ENCODE measurements at places on chromosomes 2 and 18.

- DNase-seq, result no peak
Observed at GRCh38 chr18:47274961-47275360, 23.5 kb upstream of the SKOR2 start.

- DNase-seq, result peak; percentile 57
Observed at GRCh38 chr2:16623031-16623430, 42.6 kb downstream of the CYRIA start.

DNA sequence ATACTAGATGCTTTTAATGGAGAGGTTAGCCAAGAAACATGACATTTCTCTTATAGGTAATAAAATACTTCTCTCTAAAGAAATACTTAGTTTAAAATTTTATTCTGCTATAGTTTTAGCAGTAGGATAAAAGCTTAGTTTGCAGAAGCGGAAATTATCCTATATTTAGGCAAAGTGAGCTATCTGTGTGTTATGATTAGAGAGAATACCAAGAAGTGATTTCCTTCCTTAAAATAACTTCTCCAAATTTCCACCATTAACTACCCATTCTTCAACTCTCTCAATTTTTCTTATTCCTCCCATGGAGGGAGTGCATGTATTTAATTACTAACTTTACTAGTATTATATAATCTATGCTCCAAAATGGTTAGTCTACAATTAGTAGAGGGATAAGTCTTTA, 15.8 kb upstream of the IL1RL1 start:
- DNase-seq, result no peak

GRCh38 chr2:75241696-75242095, 42.4 kb upstream of the TACR1 start:
- DNase-seq, result peak; percentile 11

GRCh38 chr2:102355526-102356380, at the start of gene IL18R1:
Gene IL18R1, plus strand, starts transcription at chr2:102355796. Its CDS starts 6,865 bp downstream, at chr2:102362661.
- DNase-seq, result peak; percentile 83

DNA sequence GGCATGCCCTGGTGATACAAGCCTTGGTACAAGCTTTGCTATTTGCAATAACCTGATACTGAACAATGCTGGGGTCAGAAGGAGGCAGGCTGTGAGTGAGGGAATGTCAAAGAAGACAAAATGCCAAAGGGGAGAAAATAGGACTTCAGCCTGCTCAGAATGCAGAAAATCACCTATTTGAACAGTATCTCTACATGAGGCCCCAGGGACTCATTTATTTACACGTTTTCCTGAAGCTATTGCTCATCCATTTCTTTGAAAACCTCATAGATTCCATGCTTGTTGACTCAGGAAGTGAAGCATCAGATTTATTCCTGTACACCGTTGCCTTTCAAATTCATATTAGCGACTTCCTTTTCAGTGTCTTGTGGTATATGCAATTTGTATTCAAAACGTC, 69.4 kb upstream of the CBLN2 start:
- no peak for DNase-seq

DNA sequence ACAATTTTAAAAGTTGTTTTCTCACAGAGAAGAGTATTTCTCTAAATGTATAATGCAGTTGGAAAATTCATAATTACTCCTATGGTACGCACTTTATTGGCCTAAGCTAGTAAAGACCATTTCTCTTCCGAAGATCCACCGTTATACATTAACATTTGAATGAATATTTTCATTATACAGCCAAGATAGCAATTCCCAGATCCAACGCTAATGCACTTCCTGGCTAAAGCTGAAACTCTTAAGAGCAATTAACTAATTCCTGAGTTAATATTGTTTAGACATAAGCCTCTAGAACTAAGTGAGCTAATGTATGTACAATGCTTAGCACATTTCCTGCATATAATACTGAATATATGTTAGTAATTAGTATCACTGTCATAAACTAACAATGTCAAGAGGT, 56.2 kb downstream of the PDK1 start:
- no peak for DNase-seq

GRCh38 chr2:12106440-12107080, 360.1 kb downstream of the LPIN1 start:
- peak; percentile 99 for DNase-seq

- no peak for DNase-seq
Observed at GRCh38 chr2:66497431-66498288, 62.7 kb downstream of the MEIS1 start.

GRCh38 chr2:42572297-42573081, 4.1 kb downstream of the MTA3 start:
- DNase-seq, result no peak
